CD4-positive, alpha-beta T cell (primary cell): ENCODE measurements at places on chromosomes 2 and 18.

- H3K36me3 ChIP-seq = no peaks in the 10 kb centered on the region
- H3K4me3 ChIP-seq = no peak overlapping the region
- H3K27ac ChIP-seq = no peak overlapping the region
- no peaks in the 10 kb centered on the region for H3K4me1 ChIP-seq
Measured at GRCh38 chr2:161005170-161005569, 155.1 kb upstream of the TANK start.

DNA sequence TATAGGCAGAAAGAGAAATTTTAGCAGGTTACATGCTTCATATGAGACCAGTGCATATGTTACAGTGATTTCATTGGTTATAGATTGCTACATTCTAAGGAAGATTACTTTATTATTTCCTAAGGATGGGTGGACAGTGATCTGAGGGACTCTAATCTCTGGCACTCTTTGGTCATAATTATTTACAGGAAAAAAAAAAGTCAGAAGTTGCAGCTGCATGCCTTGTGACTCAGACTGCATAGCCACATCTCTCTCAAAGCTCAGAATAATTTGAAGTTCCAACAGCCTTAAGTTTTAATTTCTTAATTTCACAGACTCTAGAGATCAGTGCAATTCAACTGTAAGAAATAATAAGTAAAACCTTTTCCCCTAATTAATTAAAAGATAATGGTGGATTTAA is 27.1 kb upstream of the BARD1 start:
- H3K36me3 ChIP-seq = no peaks in the 10 kb centered on the region
- H3K4me1 ChIP-seq = no peaks in the 10 kb centered on the region
- H3K4me3 ChIP-seq = no peak overlapping the region
- no peak for DNase-seq
- H3K27me3 ChIP-seq = no peaks in the 10 kb centered on the region

GRCh38 chr2:233966388-233966787 is 49.2 kb downstream of the TRPM8 start:
- DNase-seq = no peak
- H3K4me1 ChIP-seq = peaks cover 10% of the 10 kb centered on the region
- no peaks in the 10 kb centered on the region for H3K27me3 ChIP-seq
- no peaks in the 10 kb centered on the region for H3K36me3 ChIP-seq

GRCh38 chr2:52314231-52314630 is 1282.3 kb upstream of the NRXN1 start:
- DNase-seq = no peak
- no peaks in the 10 kb centered on the region for H3K4me1 ChIP-seq
- no peak overlapping the region for H3K27ac ChIP-seq

DNA sequence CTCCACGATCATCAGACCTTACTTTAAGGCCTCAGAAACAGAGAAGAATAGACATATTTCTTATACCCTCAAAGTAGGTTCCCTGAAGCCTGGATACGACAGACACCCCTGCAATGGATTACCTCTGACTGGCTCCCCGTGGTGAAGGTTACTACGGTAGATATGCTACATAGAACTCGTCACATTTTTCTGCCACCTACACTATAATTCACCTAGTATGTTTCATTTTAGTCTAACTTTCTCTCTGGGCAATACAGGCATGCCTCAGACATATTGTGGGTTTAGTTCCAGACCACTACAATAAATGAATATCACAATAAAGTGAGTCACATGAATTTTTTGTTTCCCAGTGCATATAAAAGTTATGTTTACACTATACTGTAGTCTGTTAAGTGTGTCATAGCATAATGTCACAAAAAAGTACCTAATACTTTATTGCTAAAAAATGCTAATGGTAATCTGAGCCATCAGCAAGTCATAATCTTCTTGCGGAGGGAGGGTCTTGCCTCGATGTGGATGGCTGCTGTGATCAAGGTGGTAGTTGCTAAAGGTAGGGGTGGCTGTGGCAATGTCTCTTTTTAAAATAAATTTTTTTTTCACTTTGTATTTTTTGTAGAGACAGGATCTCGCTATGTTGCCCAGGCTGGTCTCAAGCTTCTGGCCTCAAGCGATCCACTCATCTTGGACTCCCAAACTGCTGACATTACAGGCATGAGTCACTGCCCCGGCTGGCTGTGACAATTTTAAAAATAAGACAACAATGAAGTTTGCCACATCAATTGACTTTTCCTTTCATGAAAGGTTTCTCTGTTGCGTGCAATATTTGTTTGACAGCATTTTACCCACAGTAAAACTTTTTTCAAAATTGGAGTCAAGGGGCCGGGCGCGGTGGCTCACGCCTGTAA is 64.6 kb downstream of the TGIF1 start:
- H3K4me3 ChIP-seq = no peak overlapping the region
- no peaks in the 10 kb centered on the region for H3K36me3 ChIP-seq
- H3K4me1 ChIP-seq = no peaks in the 10 kb centered on the region
